Hematopoietic multipotent progenitor cell (in vitro differentiated cells): ENCODE measurements at places on chromosomes 2 and 18. TPM values are rescaled to one million over a fixed set of nuclear protein-coding genes. Genes with fewer than 3 reads are reported as not detected.

GRCh38 chr2:2586068-2586776 lies 255.1 kb upstream of the MYT1L start:
- DNase-seq, result no peak

The HOXD13 gene
- total RNA-seq, result not detected

- no peak for DNase-seq
Measured at GRCh38 chr2:119231975-119232665, 8.5 kb downstream of the STEAP3 start.

DNA sequence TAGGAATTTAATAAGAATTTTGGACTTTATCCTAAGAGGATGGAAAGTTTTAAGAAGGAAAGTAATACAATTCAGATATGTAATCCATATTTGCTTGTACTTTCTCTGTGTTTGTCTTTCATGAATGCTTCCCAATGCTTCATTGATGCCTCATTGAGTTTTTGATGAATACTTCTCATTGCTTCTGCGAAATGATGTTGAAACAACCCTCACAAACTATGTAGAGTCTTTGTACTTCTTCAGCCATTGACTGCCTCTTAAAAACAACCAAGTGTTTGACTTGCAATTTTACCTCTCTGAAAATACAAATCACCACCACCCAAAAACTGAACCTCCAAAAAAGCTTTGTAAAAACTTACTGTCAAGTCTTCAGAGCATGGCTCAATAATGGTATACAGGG lies 424.1 kb downstream of the ERBB4 start:
- DNase-seq, result no peak

GRCh38 chr2:216495656-216496055 lies 3.0 kb upstream of the RPL37A start:
- peak; percentile 29 for DNase-seq

DNA sequence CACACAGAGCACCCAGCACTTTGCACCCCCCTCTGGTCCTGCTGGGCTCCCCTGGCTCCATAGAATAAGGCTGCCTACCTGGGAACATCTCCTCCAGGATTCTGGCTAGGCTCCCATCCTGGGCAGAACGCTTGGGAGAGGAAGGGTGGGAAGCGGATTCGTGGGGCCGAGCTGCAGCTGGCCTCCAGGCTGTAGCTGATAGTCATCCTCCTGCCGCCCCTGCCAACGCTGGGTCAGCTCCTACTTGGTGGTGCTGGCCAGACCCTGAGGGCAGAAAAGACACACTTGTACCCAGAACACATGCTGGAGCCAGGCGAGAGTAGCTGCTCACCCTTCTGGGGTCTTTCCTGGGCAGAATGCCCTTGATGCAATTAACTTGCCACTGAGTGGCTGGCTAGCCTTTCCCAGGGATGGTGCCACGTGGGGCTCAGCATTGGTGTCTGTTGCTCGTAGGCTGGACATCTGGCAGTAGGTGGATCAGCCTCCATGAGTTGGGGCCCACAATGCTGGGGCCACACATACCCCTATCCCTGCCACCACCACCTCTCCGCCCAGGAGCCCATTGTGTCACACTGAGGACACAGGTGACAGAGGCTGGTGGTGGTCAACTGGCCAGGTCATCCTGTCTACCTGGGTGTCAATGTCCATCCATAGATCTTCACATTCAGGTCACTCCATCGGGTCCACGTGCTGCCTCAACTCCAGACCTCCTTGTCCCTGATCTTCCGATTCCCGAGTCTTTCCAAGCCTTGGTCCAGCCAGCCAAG lies 112.8 kb downstream of the NDUFA10 start:
- no peak for DNase-seq

The INHA gene
- 0.27 TPM for total RNA-seq

- DNase-seq, result no peak
Measured at GRCh38 chr18:28267276-28267675, 90.3 kb upstream of the CDH2 start.

GRCh38 chr2:54336136-54336976 lies 80.3 kb upstream of the TSPYL6 start:
- no peak for DNase-seq

The ORC2 gene
- total RNA-seq, result 7.5 TPM

The RNF125 gene
- total RNA-seq, result 8.9 TPM

DNA sequence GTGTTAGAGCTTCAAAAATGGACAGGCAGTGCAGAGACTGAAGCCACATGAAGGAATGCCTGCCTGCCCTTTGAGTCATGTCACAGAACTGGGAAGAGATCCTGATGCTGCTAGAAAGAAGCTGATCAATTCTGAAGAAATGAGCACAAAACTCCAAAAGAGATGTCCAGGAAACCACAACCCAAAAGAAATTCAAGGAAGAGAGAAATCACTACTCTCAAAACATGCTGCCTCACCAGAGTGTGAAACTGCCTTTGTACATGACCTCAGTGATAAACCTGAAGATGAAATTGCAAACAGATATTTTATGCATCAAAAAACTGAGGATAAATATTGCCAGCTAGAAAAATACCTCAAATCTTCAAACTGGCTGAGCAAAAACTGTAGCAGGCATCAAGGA lies 20.5 kb downstream of the USP40 start:
- no peak for DNase-seq

DNA sequence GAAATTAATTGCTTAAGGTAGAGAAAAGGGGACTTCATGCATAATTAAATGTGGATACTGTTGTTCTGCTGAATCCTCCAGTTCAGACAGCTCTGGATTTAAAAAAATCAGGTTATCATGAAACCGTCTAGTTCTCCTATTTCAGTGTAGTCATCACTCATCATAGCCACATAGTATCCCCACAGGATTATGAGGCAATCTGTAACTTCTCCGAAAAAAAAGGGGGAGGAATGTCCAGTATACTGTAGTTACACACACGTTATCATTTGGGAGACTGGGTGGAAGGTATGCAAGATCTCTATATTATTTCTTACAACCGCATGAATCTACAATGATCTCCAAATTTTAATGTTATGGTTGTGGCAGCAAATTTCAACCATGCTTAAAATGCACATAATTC lies 114.0 kb downstream of the HIBCH start:
- no peak for DNase-seq

- DNase-seq, result no peak
Measured at GRCh38 chr2:313991-314390, 26.1 kb upstream of the ALKAL2 start.

DNA sequence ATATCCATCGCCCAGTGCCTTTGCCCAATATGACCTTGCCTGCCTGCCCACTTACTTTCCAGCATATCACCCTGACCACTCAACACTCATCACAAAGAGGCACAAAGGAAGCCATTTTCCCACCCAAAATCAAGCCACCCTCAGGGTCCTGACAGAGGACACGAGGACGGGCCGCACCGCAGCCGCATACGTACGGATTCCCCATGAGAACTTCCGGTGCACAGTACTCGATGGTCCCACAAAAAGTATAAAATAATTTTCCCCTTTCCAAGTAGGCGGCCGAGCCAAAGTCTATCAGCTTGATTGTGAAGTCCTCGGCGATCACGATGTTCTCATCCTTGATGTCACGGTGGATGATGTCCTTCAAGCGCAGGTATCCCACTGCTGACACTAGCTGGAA lies 10.0 kb upstream of the MTERF4 start:
- no peak for DNase-seq

The DSG1 gene
- total RNA-seq, result not detected

The STARD6 gene
- total RNA-seq, result not detected

DNA sequence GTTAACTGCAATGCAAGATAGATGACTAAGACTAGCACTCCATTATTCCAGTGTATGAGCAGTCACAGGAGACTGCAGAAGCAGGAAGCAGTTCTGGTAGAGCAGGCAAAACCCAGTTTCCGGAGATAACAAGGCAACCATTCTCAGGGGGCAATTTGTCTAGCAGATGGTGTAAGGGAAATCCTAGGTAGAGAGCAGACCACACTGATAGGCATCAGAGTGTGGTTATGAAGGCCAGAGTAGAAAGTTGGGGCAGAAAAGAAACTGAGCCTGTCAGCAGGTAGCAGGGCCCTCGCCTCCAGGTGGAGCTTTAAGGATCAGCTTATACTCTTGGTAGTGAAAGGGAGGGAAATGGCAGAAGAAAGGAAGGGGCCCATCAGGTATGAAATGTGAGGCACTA lies 164.4 kb downstream of the PDE11A start:
- DNase-seq, result no peak

The NAPG gene
- 13.2 TPM for total RNA-seq

GRCh38 chr2:100731535-100731981 lies 88.4 kb upstream of the NPAS2 start:
- no peak for DNase-seq

GRCh38 chr2:100640431-100641124 lies 77.8 kb downstream of the PDCL3 start:
- no peak for DNase-seq

DNA sequence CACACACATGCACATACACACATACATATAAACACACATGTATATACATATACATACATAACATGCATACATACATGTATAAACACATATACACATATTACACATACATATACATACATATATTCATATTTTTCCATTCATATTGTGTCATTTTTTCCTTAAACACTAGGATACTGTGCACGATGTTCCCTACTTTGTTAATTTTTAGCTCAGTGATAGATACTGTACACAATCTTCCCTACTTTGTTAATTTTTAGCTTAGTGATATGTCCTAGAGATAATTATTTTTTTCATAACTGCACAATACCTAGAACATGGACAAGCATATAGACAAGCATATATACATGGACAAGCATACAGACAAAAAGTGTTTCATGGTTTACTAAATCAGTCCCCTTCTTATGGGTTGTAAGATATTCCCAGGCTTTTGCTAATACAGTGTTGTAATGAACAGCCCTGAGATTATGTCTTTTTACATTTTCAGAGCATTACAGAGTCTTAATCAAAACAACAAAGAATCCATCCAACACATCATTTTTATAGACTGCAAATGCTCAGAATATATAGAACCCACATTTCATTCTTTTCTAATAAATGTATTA lies 75.6 kb downstream of the PID1 start:
- no peak for DNase-seq

- no peak for DNase-seq
Measured at GRCh38 chr2:109385506-109385905, 228.3 kb downstream of the SEPTIN10 start.

The TFCP2L1 gene
- total RNA-seq, result 0.54 TPM

GRCh38 chr2:2640818-2641217 lies 309.7 kb upstream of the MYT1L start:
- DNase-seq, result no peak

DNA sequence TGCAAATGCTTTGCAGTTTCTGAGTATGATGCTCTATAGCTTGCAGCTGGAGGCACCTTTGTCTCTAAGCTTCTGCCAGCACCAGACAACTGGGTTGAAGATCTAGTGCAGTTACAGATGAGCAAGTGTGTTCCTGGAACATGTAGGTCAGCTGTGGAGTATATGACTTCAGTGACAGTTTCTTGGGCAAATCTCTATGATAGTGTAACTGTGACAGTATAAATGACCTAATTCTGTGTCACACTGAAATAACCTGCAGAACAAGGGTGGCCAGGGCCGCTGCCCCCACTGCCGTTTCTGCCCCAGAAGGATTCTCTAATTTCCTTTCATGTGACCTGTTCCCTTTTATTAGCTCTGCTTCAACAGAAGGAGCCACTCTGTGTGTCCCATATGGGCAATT lies 145.3 kb upstream of the DAPL1 start:
- no peak for DNase-seq

The BMP10 gene
- total RNA-seq, result under 0.01 TPM

DNA sequence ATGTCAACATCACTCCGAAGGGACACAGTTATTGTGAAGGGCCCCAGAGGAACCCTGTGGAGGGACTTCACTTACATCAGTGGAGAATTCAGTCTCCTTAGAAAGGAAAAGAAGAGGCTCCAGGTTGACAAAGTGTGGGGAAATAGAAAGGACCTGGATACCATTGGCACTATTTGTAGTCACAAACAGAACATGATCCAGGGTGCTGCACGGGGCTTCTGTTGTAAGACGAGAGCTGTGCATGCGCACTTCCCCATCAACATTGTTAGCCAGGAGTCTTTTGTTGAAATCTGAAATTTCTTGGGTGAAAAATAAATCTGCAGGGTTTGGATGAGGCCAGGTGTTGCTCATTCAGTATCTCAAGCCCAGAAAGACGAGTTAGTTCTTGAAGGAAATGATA lies 2.4 kb upstream of the ALPK2 start:
- DNase-seq, result no peak

DNA sequence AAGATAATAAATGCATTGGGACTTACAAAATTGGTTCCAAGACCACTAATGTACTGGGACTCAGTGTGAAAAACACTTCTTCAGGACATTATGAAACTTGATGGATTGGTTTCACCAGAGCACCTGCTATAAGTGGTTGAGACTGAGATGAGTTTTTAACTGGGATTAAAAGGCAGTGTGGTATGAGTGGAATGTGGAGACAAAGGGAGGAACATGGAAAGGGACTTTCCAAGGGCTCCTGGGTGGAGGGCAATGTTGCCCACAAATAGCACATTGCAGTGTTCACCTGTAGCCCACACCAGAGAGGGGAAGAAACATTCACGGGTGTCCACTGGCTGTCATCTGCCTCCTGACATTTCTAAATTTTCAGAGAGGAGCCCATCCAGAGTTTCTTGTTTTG lies 253.3 kb upstream of the TANK start:
- DNase-seq, result no peak

DNA sequence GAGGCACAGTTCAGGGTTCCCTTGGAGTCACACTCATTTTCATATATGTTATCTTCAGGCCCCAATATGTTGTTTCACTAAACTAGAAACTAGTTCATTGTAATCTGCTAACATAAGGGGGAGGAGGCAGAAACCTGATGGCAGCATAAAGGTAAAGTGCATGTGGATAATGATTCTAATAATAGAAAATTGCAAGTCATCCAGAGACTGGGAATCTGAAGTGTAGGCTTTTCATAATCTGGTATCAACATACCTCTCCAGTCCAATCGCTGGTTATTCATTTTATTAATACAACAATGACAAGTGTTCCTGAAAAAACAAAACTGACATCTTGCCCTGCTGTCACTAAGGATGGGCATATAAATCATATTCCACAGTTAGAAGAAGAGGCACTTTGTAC lies 326.3 kb upstream of the ZNF804A start:
- DNase-seq, result no peak

DNA sequence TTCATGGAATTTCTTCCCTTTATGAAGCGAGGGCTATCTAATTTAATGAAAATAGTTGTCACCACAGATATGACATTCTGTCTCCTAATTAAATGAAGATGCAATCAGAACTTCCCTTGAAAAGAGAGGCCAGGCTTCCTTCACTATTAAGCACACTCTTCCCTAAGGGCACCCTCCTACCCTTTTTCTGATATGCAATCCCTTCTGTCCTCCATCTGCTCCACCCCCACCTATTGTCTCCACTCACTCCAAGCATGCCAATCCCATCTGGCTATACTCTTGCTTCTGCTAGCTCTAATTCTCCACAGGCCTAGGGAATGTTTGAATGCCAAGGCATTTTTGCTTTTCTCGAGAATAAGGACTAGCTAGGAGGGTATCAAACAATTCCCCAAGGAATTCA lies 818.4 kb upstream of the FSHR start:
- DNase-seq, result no peak

DNA sequence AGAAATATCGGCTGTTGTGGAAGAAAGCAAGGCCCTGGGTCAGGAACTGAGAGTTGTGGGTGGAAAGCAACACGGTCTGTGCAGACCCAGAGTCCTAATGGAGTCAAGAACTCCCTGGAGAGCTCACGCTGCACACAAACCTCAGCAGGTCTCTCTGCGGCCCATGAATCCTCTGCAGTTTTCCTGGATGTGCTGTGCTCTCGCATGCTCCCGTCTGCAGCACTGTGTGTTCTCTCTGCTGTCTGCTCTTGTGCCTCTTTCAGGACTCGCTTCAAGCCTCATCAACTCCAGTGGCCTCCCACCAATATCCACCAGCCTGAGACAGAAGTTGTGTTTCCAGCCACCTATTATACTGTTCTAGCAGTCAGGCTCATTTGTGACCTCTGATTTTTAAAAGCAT lies 24.3 kb downstream of the RNU4ATAC start:
- no peak for DNase-seq

The FSIP2 gene
- total RNA-seq, result 1.1 TPM

The CPLX4 gene
- total RNA-seq, result not detected
